ENCODE measurements at places on chromosomes 5 and 9. TPM values are rescaled to one million over a fixed set of nuclear protein-coding genes. Genes with fewer than 3 reads are reported as not detected.

DNA sequence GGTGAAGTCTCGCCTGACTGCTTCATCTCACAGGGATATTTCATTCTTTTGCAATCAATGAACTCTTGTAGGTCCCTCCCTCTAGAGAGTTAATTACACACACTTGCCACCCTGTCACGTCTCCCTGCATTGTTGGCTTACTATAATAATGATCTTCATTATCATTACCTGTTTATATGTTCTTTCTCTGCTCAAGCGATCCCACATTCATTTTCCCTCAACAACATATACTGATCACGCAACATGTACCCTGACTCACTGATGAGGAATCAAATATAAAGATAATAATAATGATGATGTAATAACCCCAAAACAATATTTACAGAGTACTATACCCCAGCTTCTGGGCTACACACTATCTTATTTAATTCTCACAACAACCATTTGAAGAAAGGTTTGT lies 88.5 kb downstream of the FEM1C start:
- no peak for DNase-seq

DNA sequence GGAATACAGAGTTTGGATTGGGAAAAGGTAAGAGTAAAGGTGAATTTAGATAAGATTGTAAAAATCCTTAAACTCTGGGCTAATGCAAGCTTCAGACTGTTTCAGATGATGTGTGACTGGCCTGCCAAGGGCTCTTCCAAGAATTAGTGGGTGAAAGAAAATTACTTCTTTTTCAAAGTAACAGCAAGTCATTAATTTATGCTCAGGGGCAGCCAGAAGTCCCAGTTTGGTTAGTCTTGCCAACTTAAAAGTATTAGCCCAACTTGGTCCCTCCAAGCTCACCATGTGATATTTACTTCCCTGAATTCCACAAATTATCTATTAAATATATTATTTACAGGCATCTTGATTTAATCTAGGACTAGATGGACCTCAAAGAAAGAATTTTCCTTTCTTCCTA lies 947.8 kb downstream of the NR2F1-AS1 start:
- no peak for DNase-seq

DNA sequence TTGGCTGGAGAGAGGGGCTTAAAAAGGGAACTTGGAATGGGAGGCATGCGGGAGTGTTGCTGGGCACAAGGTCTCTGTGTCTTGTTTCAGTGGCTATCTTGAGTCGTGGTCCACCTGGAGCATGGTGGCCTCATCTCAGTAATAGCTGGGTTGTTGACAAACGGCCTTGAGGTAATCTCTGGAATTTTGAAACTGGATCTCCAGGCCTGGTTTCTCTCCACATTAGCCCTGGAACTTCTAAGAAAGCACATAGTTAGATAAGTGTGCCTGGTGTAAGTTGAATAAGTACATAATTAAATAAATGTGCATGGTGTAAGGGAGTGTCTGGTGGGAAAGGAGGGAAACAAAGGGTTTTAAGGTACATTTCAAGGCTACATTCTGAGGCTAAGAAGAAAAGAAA lies 62.2 kb downstream of the INIP start:
- no peak for DNase-seq

- DNase-seq, result no peak
Observed at GRCh38 chr5:169923988-169924387, 56.3 kb downstream of the INSYN2B start.

DNA sequence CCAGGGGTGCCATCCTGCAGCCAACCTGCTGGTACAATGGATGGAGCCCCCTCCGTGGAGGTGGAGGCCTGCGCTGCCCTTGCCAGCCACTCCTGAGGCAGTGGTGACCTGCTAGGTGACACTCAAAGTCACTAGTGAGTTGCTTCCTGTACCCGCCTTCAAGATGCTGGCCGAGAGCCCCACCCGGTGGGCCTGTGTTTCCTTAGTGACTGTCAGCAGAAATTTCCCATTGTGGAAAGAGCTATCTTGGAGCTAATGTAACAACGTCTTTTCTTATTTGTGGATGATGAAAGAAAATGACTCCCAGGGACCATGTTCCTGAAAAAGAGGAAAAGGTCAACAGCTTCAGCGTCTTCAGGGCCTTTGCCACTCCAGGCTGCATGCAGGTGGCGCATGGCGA lies 117.0 kb upstream of the BOD1 start:
- no peak for DNase-seq

GRCh38 chr9:82148901-82149461 lies 160.4 kb downstream of the SPATA31D1 start:
- DNase-seq, result no peak

GRCh38 chr9:82412586-82413305 lies 424.2 kb downstream of the SPATA31D1 start:
- DNase-seq, result no peak

DNA sequence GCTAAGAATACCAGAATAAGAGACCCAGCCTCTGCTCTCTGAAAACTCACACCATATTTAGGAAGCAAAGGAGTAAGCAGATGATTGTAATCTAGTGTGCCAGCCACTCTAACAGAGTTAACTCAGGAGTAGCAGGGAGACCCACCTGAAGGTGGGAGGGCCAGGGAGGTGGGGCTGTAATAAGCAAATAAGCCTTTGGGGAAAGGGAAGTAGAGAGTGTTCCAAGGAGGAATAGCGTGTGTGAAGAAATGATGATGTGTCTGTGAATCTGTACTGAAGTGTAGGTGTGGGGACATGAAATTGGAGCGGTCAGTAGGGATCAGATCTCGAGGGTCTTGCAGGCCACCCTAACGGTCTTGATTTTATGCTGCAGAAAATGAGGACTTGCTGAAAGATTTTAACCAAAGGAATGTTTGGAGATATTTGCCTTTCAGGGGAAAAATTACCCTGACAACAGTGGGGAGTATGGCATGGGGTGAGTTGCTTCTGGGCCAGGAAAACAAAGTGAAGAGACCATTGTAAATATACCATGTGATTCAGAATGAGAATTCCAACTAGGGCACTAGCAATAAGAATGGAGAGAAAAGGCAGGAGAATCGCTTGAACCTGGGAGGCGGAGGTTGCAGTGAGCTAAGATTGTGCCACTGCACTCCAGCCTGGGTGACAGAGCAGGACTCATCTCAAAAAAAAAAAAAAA lies 44.1 kb upstream of the FSD1L start:
- no peak for DNase-seq

GRCh38 chr5:59893429-59894227 lies at the start of gene PDE4D:
Gene PDE4D (minus strand): TSS chr5:59893726.
- no peak for DNase-seq

DNA sequence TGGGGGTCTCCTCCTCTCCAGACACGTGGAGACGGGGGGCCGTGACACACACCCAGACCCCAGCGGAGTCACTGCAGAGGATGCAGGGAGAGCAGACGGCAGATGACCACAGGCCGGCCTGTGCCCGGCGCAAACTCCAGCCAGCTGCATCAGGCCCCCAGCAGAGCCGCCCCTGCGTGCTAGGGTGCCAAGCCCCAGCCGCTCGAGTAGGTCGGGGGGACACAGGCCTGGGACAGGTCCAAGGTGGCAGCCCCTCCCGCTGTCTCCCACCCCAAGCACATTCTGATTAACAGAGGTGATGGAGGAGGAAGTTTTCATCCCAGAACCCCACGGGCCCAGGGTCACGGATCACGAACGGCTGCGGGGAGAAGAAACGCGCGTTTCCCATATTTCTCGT lies 14.4 kb downstream of the NACC2 start:
- DNase-seq, result peak; percentile 32

- no peak for DNase-seq
Observed at GRCh38 chr9:3660936-3661335, 135.1 kb upstream of the RFX3 start.

DNA sequence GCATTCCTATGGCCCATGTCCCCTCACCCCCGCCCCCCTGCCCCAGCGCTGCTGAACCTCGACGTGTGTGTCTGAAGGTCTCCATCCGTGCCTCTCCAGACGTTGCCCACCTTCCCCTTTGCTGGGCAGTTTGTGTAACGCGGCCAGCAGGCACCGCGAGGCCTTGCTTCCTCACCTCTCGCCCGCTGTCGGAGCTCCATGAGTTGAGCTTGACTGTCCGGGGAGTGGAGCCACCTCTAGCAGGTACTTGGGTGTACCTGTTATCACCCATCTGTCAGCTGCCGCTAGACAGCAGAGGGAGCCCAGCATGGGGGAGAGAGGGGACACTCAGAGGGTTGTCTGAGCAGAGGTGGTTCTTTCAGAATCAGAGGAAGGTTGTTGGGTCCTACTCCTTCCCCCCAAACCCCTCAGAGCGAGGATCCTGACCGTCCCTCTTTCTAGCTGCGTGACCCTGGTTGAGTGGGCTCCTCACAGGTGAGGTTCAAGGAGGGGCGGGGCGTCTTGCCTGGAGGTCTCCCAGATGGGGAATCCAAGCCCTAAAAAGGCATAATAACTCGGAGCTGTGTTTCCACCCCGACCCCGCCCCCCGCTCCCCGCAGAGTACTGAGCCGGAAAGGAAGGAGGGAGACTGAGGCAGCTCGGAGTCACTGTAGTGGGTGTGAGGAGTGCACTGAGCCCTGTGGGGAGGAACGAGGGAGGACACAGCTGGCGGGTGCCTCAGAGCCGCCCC lies 184.7 kb downstream of the C9orf50 start:
- no peak for DNase-seq

DNA sequence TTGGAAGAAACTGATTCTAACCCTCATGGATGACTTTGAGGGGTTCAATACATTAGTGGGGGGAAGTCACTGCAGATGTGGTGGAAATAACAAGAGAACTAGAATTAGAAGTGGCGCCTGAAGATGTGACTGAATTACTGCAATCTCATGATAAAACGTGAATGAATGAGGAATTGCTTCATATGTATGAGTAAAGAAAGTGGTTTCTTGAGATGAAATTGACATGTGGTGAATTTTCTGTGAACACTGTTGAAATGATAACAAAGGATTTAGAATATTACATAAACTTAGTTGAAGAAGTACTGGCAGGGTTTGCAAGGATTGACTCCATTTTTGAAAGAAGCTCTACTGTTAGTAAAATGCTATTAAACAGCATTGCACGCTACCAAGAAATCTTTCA lies 113.0 kb downstream of the UGCG start:
- DNase-seq, result no peak

GRCh38 chr5:88602584-88602983 lies 280.4 kb downstream of the MEF2C start:
- no peak for DNase-seq

DNA sequence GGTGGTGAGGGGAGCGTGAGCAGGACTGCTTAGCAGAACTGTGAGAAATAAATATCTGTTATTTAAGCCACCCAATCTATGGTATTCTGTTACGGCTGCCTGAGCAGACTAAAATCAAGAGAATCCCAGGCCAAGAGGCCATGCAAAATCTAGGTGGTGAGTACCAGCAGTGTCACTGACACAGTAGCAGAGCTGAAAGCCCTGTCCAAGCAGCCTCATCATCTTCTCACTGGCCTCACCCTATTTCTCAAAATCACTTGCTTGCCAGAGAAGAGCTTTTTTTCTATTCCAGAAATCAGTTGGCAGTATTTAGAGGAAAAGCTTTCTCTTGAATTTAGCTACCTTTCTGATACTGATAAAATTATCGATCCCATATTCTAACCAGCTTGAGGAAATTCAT lies 68.0 kb downstream of the RETREG1 start:
- no peak for DNase-seq

DNA sequence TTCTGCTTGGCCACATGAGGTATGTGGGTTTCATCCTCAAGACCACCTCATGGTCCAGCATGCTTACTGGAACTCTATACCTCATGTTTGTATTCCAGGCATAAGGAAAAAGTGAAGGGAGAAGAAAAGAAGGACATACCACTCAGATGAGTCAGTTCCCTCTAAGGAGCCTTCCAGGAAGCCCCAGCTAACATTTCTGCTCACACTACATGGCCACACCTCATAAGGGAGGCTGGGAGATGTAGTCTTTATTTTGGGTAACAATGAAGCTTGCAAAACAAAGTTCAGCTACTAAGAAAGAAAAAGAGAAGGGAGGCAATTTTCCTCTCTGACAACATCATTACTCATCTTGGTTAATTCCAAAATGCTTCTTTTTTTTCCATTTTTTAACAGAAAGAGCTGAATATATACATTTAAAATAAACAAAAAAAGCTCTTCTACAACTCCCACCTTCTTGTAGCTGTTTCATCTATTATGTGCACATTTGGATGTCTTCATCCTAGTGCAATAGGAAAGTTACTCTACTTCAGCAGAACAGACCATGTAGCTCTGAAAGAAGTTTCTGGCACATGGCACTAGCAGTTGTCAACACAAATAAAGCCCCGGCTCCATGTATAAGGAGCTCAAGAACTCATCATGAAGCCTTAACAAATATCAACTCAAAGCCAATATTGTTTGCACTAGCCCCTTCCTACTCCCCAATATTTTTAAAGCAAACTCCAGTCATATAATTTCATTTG lies 123.6 kb upstream of the CCDC112 start:
- no peak for DNase-seq

DNA sequence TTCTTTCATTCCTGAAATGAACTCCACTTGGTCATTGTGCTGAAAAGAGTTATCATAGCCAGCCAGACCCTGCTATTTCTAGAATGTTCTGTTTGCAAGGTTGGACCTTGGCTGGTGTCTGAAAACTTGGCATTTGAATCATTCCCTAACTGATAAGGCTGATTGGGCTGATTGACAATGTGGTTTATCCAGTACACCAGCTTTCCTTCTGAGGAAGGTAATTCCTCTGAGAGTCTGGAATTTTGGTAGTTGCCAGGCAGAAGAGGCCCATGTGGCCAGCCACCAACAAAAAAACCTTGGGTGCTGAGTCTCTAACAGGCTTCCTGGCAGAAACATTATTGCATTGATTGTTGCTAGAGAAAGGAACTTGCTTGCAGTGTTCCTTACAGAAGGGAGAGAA lies 15.3 kb downstream of the SEC61B start:
- no peak for DNase-seq

GRCh38 chr9:89808756-89809181 lies 204.0 kb downstream of the GADD45G start:
- DNase-seq, result no peak

DNA sequence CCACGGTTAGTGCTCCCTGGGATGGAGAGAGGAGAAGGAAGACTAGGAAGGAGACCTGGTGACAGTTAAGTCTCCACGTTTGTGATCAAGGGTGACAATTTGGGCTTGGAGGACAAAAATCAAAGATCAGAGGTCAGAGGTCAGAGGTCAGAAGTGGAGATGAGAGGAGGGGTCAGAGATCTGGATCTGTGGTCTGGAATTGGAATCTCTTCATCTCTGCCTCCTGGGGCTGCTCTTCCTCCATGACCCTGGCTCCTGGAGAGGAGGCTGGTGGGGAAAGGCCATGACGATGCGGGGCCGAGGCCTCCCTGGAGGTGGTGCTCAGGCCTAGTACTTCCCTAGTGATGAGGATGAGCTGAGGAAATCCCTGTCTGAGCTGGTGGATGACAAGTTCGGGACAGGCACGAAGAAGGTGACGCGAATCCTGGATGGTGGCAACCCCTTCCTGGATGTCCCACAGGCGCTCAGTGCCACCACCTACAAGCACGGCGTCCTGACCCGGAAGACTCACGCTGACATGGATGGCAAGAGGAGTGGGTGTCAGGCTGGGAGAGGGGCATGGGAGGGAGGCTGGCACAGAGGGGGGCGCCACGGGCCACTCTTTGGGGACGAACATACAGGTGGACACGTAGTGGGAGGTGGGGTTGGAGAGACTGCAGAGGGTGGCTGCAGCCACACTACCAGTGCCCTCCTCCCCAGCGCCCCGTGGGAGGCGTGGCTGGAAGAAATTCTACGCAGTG lies 41.0 kb downstream of the PSD2 start:
- DNase-seq, result no peak

Gene CNTFR
- not detected for total RNA-seq

Gene LAMC3
- 0.07 TPM for total RNA-seq

Gene CCNJL
- total RNA-seq, result not detected

Gene CRB2
- not detected for total RNA-seq

Gene N4BP3
- 5.3 TPM for total RNA-seq

Gene CA9
- total RNA-seq, result not detected

Gene SLC34A1
- 0.09 TPM for total RNA-seq

Gene BOD1
- 25.1 TPM for total RNA-seq

Gene MARCOL
- not detected for total RNA-seq

Gene MLLT3
- 36.8 TPM for total RNA-seq

Gene KIAA0825
- 1.5 TPM for total RNA-seq

All from CD8-positive, alpha-beta memory T cell (primary cell).